Activated CD8-positive, alpha-beta memory T cell treated with anti-CD3 and anti-CD28 coated beads for 4 hours (primary cell): ENCODE measurements at places on chromosomes 4 and X.

DNA sequence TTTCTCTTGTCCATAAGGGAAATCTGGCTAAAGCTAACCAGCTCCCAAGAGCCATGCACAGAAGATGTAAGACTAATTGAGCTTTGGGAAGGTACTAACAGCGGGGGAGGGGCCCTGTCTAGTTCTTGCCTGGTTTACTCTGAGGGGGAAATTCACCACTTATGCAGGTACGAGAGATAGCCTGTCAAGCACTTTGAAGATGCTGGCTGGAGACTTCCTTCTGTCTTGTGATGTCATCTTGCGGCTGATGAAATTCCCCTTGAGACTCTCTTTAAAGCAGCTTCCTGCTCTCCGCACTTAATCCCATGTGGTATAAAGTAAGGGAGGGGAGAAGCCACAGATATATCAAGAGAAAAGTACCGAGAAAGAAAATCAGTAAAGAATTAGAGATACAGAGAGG is 345.3 kb downstream of the MAPK10 start:
- no peak for DNase-seq

DNA sequence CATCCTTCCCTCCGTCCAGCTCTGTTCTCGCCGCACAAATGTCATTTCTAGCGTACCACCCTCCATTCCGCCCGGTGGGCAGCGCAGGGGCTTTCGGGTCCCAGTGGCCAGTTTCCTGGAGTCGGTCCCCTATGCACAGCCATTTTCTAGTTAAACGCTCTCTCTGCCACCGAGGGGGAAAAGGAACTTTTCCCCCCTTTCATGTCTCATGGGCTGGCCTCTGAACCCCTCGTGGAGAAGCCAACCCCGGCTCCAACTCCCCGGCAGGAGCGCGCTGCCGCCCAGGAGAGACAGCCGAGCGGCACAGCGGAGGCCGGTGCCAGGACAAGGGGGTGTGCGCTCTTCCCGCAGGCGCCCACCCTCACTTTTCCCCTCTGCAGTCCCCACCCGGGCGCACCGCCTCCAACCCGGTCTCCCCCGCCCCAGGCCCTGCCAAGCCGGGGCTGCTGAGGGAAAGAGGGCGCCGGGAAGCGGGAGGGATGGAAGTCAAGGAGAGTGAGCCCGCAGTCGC is 662 bp downstream of the APBB2 start:
- DNase-seq, result no peak

DNA sequence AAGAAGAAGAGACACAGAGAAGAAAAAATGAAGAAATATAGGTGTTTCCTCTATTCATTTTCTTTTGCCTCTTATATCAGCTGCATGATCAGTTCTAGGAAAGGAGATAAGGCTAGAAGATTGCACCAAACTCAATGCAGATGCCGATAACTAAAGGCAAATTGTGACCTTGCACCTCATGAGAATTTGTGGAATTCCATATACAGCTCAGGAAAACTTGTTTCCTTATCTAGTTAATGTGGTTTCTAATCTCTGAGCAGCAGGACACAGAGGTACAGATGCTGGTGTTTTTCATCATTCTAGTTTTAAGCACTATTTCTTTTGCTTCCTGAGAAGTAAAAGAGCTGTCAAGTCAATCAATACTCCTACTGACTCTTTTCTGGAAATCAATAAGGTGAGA is 104.6 kb upstream of the NWD2 start:
- DNase-seq, result no peak

GRCh38 chr4:157996061-157997028 is 176.5 kb downstream of the GASK1B start:
- no peak for DNase-seq

GRCh38 chr4:5812506-5813229 is 80.2 kb downstream of the CRMP1 start:
- no peak for DNase-seq

- DNase-seq, result no peak
Observed at GRCh38 chr4:90002441-90003062, 107.9 kb downstream of the MMRN1 start.

DNA sequence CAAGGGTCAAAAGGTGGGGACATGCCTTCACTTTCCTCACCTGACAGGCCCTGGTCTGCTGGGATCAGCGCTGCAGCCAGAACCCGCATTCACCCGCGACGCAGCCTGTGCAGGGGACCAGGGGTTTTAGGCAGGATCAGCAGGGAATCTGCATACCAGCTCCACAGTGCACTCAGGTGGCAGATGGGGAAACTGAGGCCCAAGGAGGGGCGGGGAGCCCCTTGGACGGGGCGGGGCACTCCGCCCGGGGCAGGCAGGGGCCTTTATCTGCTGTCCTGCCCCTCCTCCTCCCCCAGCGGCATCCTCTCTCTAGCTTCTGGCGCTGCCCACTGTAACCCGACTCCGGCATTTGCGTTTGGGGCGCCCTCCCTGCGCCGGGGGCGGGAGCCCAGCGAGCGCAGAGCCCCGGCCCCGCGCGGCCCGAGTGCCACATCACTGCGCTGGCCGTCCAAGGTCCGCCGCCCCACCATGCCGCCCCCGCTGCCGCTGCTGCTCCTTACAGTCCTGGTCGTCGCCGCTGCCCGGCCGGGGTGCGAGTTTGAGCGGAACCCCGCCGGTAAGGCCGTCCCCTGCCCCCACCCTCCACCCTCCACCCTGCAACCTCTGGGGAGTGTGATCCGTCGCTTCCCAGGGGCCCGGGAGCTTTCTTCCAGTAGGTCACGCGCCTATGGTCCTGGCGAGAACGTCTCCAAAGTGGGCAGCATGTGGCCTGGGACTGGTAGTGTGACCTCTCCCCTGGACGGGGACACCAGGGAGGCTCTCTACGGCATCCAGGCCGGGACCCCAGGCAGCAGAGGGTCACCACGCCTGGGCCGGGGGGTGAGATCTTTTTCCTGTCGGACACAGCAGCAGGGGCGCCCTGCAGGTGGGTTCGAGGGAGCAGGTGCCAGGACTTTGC is at the start of gene CPZ:
Gene CPZ (plus strand): TSS at position 400 of the 898 bp plus-strand sequence. CDS start 69 bp downstream, at position 469.
- no peak for DNase-seq

DNA sequence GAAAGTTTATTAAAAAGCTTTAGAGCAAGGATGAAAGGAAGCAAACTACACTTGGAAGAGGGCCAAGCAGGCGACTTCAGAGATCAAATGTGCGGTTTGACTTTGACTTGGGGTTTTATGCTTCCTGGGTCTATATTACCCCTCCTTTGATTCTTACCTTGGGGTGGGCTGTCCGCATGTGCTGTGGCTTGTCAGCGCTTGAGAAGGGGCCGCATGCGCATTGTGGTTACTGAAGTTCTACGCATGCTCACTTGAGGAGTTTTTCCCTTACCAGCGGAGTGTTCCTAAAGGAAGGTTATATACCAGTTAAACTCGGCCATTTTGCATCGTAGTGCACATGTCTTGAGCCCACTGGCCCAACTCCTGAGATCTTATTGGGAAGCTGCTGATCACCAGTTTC is 9.9 kb downstream of the ZNF157 start:
- peak; percentile 37 for DNase-seq

- DNase-seq, result no peak
Observed at GRCh38 chrX:118286066-118286762, 59.7 kb upstream of the WDR44 start.

DNA sequence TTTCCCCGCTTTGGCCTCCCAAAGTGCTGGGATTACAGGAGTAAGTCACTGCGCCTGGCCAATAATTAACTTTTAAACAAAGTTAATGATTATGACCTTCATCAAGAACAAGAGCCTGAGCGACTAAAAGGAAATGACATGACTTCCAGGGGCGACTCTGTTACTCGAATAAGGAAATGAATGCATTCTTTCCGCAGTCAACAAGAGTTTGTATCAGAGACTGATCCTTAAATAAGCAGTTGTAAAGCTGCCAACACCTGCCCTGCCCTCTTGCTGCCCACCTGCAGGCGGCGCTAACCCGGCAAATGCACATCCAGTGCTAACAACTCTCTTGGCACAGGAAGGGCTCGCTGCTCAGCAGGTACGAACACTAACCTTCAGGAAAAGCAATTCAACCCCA is 27.3 kb downstream of the WDR1 start:
- no peak for DNase-seq

DNA sequence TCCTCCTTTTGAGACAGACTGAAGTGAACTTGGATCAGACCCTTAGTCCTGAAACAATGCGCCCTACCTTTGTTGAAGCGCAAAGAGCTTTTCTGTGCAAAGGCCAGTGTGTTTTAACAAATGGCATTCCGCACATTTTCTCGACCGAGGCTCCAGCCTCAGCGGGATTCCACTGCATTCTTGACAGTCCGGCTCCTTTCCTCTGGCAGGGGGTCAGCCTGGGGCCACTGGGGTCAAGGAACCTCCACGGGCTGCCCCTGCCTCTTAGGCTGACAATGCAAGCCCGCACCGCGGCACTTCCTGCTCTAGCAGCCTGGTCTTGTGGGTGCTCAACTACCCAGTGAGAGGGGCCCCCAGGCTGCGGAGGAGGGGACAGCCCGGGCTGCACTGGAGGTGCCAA is 47.2 kb upstream of the TFDP3 start:
- no peak for DNase-seq

DNA sequence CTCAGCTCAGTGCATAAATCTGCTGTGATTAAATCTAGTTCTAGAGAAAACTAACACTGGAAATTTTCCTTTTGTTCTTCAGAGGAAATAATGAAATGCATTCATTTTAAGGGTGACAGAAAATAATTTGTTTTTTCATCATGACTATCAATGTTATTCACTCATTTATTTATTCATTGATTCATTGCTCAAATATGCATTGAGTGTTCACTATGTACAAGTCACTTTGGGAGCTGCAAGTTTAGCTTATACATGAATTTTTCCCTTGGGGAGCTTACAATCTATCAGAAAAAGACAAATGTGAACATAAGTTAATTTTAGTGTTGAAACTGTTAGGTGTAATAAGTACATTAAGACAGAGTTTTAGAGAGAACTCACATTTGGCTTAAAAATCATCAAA is 897.8 kb downstream of the CENPC start:
- DNase-seq, result no peak

DNA sequence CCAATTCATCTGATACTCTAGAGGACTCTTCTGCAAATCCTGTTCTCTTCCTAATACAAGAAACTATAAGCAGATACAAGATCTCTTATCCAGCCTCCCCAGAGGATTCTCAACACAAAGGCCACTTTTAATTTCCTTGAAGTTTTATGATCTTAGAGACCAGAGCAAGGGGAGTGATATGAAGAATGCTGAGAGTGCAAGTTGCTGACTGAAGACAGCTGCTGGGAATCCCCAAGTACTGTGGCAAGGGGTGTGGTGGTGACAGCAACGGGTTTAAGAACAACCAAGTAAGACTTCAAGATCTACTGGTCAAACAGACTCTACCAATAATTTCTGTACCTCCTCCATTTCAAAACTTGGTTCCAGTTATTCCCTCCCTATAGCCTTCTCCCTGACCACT is 7.0 kb downstream of the AMMECR1 start:
- no peak for DNase-seq

- no peak for DNase-seq
Observed at GRCh38 chrX:2712428-2712827, 21.3 kb downstream of the CD99 start.

DNA sequence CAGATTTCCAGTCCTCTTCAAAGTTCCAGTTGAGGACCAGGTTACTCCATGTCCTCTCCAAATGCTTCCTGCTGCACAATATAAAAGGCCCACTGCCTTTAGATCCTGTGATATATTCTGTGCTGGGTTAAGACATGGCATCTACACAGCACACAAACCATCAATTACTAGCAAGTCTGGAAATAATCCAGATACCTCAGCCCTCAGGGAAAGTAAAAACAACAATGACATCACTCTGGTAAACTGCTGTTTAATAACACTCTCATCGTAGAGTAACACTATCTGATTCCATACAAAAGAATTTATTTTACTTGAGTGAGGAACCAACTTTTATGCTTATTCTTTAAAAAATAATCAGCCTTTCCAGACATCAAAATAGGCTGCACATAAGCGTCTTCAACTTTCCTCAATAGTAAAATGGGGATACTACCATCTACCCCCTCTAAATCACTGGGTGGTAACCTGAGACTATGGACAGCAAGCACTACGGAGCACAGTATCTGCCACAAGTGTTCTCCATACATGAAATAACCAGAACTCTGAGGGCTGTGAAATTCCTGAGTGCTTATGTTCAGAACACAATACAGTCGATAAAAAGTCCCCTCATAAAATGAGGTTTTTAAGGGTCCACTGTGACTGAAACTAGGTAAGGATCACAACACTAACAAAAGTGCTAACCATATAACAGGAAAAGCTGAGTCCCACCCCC is 53.4 kb downstream of the ABCG2 start:
- no peak for DNase-seq

DNA sequence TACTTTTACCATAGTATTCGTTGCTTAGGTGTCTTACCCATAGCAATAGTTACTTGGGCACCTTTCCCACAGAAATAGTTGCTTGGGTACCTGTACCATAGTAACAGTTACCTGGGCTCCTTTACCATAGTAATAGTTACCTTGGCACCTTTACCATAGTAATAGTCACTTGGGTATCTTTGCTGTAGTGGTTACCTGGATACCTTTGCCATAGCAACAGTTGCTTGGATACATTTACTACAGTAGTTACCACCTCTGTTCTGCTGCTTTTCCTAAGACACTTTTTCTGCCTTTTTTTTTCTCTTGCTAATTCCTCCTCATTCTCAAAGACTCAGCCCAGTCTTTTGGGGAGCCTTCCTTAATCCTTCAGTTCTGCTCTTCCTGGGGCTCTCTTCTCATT is 272.8 kb upstream of the PUDP start:
- DNase-seq, result no peak

DNA sequence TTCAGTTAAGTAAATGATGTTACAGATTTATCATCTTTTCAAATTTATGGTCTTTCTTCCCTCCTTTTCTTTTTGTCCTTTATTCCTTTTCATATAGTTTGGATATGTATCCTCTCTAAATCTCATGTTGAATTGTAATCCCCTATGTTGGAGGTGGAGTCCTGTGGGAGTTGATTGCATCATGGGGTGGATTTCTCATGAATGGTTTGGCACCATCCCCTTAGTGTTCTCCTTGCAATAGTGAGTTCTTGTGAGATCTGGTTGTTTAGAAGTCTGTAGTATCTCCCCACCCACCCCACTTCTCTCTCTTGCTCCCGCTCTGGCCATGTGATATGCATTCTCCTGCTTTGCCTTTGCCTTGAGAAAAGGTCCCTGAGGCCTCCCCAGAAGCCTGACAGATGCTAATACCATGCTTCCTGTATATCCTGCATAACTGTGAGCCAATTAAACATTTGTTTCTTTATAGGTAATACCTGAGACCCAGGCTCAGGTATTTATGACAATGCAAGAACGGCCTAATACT is 236.7 kb downstream of the PRDM5 start:
- no peak for DNase-seq

- DNase-seq, result no peak
Observed at GRCh38 chr4:154741131-154741665, 2.6 kb upstream of the LRAT start.

- peak; percentile 61 for DNase-seq
Observed at GRCh38 chr4:56907489-56908205, at the start of gene REST. TSS of gene REST (plus strand) at chr4:56907900. CDS start at chr4:56910639, 2,739 bp downstream.

GRCh38 chrX:38798956-38799355 is 2.3 kb upstream of the MID1IP1 start:
- DNase-seq, result no peak

GRCh38 chr4:38904682-38905081 is 37.1 kb downstream of the FAM114A1 start:
- DNase-seq, result no peak
